Pericardium fibroblast (primary cell): ENCODE measurements at places on chromosomes 13 and 19. TPM values are rescaled to one million over a fixed set of nuclear protein-coding genes. Genes with fewer than 3 reads are reported as not detected.

Gene TMEM221
- 0.85 TPM in 1 of 2 replicates, not detected in the other for total RNA-seq

Gene LIM2
- not detected in 2 replicates for total RNA-seq

Gene CADM4
- total RNA-seq, result 0.70 and 2.6 TPM in 2 replicates

Gene IZUMO4
- 0.82 and 1.3 TPM in 2 replicates for total RNA-seq

Gene TMEM161A
- 25.6 and 35.2 TPM in 2 replicates for total RNA-seq

Gene CCDC122
- 5.0 and 8.8 TPM in 2 replicates for total RNA-seq

Gene EXOC3L2
- 1.0 and 2.0 TPM in 2 replicates for total RNA-seq

Gene NTN5
- total RNA-seq, result 0.60 TPM in 1 of 2 replicates, not detected in the other

Gene MBD3L2
- not detected in 2 replicates for total RNA-seq
